ENCODE measurements at places on chromosomes 4 and X.
A peak's percentile ranks its signal among the peaks of the same experiment; 100 is the strongest.

GRCh38 chrX:65668377-65669310, 1.2 kb downstream of the MSN start:
- peak; percentile 12 for DNase-seq

DNA sequence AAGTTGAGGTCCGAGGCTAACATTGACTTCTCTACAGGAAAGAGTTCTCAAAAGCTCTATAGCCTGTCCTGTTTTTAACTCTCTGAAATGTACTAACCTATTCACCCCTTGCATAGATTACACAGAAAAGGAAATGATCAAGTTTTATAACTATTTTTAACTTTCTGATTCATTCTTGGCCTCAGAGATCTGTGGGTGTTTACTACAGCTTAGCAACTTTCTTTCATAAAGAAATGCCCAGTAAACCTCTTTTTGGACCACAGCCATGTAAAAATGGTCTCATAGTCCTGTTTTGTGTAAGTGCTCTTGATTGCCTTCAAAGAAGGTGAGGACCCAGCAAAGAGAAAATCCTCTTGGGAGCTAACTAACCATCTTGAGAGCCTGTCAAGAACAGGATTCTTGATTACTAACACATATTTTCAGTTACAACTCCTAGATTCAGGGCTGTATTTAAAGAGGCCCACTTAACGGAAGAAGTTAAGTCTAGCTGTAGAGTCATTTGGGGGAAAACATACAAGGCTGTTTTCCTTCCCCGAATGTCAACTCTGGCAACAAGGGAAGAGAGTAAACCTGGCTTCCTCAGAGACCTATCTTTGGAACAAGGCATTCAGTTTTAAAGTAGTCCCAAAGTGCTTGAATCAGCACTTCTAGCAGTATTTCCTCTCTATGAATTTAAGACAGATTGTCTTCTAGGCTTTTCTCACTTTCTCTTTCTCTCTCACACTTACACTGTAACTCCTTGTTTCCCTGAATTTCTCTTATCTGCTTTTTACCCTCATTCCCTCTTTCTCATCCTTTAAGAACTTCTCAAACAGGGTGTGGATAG, 78.2 kb downstream of the IL21 start:
- no peak for DNase-seq

DNA sequence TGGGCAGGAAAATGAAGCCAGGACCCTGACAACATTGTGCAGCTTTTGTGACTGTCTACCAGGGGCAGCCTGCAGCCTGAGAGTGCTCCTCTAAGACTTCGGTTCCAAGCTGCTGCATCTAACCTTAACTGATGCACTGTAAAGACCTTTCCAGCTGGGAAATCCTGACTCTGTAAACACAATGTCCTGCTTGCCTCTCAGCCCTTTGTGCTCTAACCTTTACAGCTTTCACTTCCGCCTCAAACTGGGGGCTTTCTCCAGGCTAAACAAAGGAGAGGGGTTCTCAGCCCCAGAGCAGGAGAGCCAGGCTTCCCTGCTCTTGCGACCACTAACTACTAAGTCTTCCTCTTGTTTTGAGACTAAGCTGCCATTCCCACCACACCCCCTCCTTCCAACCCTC, 19.3 kb upstream of the RASL11B start:
- DNase-seq, result no peak

GRCh38 chr4:85866508-85866907, 391.6 kb downstream of the ARHGAP24 start:
- no peak for DNase-seq
